Fibroblast of villous mesenchyme (primary cell): ENCODE measurements at places on chromosomes 1 and 21.

GRCh38 chr1:212952641-212952976 lies 2.3 kb downstream of the VASH2 start:
- no peak for DNase-seq

GRCh38 chr1:227437495-227438008 lies 119.3 kb upstream of the CDC42BPA start:
- DNase-seq = peak; percentile 70

GRCh38 chr21:41707231-41707959 lies 59.5 kb downstream of the RIPK4 start:
- no peak for DNase-seq

DNA sequence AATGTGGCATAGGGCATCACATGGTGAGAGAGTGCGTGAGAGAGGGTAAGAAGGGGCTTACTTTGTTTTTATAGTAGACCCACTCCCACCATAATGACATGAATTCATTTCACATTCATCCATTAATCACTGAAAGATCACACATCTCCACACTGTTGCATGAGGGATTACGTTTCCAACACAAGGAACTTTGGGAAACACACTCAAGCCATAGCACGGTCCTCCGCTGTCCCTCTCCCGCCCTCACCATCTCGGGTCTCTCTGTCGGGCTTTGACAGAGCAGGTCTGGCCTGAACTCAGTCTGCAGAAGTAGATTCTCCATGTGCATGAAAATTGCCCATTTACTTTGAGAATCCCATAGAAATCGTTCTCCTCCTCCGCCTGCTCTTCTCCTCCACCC lies 312.2 kb downstream of the MATN1 start:
- DNase-seq = no peak

DNA sequence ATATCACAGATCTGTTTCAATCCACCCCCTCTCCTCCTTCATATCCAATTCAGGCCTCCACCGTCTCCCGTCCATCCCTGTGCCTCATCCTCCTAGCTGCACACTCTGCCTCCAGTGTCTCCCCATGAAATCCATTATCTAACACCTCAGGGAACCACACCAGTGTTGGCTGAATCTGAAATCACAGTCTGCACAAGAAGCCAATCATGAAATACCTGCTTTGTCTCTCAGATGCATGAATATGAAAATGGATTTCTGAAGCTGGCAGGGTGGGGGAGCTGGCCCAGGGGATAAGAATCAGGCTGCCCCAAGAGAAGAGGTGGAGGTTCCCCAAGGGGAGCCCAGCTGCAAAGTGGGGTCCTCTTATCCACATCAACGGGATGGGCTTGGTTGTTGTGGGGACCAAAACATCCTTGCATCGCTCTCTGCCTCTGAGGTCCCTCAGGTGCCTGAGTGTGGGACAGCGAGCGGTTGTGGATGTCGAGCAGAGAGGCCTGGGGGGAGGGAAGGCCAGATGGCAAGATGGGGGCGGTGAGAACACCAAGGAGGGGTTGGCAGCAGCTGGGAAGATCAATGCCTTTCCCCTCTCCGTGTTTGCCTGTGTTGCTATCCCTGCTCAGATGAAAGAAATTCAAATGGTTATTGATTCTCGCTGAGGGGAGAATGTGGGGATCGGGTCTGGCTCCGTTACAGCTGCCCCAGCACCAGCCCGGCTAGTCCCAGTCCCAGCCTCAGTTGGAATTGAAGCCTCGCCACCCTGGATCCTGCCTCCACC lies 237.3 kb upstream of the POU3F1 start:
- no peak for DNase-seq

GRCh38 chr1:225999227-225999911 lies at the start of gene SDE2:
Gene SDE2 (minus strand): TSS chr1:225999343. CDS start chr1:225999312, 31 bp downstream.
- DNase-seq = peak; percentile 100

GRCh38 chr21:34311561-34312330 lies 52.1 kb upstream of the KCNE2 start:
- no peak for DNase-seq

GRCh38 chr1:216183007-216183406 lies 240.2 kb downstream of the USH2A start:
- no peak for DNase-seq

DNA sequence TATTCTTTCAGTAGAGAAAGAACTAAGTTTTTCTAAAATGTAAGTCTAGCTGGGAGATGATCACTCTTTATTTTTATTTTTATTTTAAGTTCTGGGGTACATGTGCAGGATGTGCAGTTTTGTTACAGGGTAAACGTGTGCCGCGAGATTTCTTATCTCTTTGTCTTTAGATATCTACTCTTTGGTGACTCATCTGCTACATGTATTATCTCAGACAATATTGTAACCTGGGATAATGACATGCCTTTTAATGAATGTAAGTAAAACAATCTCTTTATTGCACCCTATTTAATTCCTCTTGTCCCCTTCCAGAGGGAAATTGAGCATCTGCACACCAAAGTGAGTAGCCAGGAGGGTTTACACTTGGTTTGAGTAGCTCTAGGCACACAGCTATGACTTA lies 9.4 kb downstream of the CR2 start:
- DNase-seq = no peak

DNA sequence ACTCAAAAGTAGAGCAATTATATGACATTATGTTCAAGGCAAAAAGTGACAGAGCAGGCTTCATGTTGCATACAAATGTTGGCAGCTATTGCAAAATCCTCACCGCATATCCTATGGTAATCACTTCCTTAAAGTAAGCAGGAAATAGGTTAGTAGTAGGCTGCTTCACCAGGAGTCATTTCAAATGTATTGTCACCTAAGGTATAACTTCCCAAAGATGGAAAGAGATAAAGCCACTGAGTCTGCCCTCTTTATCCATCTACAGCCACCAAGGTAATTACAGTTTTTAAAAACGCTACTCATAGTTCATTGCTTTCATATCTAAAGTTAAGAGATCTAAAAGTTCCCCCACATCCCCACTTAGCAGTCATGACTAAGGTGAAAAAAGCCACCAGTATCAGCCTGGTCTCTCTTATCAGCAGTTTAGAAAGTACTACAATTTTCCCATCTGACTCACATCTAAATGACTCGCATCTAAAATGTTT lies 31.6 kb upstream of the UBE2U start:
- DNase-seq = peak; percentile 79

- DNase-seq = peak; percentile 51
These were observed 25.6 kb downstream of the RAB4A start for GRCh38 chr1:229296541-229296941.

DNA sequence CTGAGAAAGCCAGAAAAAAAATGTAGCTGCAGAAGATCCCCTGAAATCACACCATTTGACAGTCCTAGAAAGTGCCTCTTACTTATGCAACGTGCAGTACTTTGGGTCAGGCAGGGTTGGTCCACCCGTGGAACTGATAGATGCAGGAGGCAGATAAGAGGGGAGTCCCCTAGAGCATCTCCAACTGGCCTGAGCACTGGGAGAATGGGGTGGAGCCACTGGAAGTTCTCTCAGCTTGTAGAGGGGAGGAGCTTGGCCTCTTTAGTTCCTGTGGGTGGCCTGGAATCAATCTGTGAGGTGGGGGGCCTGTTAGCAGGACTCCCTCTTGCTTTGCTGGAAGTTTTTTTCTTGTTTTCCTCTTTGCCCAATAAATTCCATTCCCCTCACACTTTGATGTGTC lies 335.7 kb upstream of the NCAM2 start:
- no peak for DNase-seq

DNA sequence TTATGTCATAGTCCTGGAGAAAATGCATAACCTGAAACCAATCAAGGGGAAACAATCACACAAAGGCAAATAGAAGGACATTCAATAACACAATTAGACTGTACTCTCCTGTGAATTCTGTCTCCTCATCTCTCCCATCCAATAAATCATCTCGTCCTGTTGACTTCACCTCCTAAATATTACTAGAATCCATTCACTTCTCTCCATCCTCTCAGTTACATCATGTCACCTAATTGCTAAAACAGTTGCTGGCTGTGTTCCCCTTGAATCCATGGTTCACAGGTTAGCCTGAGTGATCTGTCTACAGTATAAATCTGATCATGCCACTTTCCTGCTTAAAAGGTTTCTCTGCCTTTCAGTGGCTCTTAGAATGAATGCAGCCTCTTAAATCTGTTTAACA lies 220.2 kb downstream of the TGFB2 start:
- no peak for DNase-seq

DNA sequence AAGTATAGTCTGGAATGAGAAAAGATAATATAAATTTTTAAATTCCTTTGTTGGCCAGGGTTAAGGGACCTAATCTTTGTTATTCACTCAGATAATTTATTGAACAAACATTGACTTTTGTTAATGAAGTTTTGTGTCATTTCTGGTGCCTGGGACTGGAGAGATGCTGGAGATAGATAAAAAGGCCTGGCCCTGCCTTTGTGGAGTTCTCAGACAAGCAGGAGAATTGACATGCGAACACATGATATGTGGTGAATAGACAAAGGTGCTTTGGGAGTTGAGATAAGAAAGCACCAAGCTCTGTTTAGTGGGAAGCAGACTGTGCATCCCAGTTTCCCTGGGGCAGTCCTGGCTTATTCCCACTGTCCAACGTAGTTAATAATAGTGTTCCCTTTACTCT lies 8.5 kb downstream of the C1orf21 start:
- no peak for DNase-seq
